ENCODE measurements at places on chromosomes 11 and 22. TPM values are rescaled to one million over a fixed set of nuclear protein-coding genes. Genes with fewer than 3 reads are reported as not detected.

- no peak for DNase-seq
Observed at GRCh38 chr11:88455974-88456373, 118.4 kb upstream of the CTSC start.

GRCh38 chr22:38230916-38231315 lies 29.1 kb downstream of the MAFF start:
- no peak for DNase-seq

- no peak for DNase-seq
Observed at GRCh38 chr11:60840470-60841430, 1.2 kb upstream of the CCDC86 start.

- no peak for DNase-seq
Observed at GRCh38 chr11:31437742-31438435, 68.2 kb downstream of the DNAJC24 start.

GRCh38 chr11:69000831-69001242 lies 12.2 kb downstream of the MRGPRF start:
- DNase-seq = no peak

GRCh38 chr11:67355794-67356386 lies 2.5 kb upstream of the POLD4 start:
- DNase-seq = no peak

- no peak for DNase-seq
Observed at GRCh38 chr22:49348631-49349030, 479.0 kb downstream of the BRD1 start.

DNA sequence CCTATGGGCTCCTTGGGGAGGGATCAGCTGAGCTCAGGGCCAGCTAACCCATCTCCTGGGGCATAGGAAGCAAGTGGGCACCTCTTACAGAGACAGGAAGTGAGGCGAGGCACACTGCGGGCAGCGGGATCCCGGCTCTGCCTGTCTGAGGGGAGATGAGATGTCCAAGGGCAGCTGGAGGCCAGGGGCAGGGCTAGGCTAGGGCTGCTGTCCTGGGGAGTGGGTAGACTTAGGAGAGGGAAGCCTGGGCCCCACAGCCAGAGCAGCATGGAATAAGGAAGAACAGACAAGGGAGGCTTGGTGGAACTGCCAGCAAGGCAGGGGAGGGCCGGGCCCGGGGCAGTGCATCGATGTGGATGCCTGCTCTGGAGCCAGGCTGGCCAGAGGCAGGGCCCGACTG lies 76.3 kb downstream of the MORC2 start:
- DNase-seq = no peak

MLC1 gene
- 17.9 TPM for total RNA-seq
